ENCODE measurements at places on chromosomes 5 and 9. TPM values are rescaled to one million over a fixed set of nuclear protein-coding genes. Genes with fewer than 3 reads are reported as not detected.

- no peaks in the 10 kb centered on the region for H3K4me1 ChIP-seq
- H3K27ac ChIP-seq, result no peak overlapping the region
- peaks cover 10% of the 10 kb centered on the region for H3K36me3 ChIP-seq
- no peak overlapping the region for H3K4me3 ChIP-seq
Measured at GRCh38 chr5:97019435-97020117, 83.7 kb downstream of the LNPEP start.

GRCh38 chr5:142015781-142016533, 3.1 kb upstream of the GNPDA1 start:
- DNase-seq, result no peak
- H3K27me3 ChIP-seq, result no peaks in the 10 kb centered on the region

Gene ENG
- 239 TPM for total RNA-seq

DNA sequence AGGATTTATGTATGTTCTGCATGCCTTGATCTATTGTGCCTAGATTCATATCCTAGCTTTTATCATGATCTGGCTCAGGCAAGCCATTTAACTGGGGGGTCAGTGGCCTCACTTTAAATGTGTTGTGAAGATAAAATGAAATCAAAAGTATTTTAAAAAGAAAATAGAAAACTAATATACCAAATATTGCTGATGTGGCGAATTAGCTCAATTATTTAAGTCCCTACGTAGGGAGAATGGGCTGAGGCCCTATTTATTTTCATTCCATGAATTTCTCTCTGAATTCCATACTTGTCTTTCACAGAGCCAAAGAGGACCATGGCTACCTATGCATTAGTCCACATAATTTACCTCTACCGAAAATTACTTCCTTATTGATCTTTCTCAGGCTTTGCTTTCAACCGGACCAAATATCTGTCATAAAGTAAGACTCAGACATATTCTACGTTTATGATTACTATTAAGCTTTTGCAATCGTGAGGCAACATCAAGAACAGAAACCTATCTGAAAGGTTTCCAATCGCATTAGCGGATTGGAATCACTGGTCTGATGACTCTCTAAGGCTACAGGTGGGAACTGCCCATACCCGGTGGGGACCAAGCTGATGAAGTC, 1.7 kb downstream of the MBLAC2 start:
- H3K4me3 ChIP-seq, result peak overlapping the region; percentile 81
- DNase-seq, result no peak
- no peak overlapping the region for H3K27ac ChIP-seq
- H3K36me3 ChIP-seq, result no peaks in the 10 kb centered on the region
- no peaks in the 10 kb centered on the region for H3K27me3 ChIP-seq
- H3K4me1 ChIP-seq, result peaks cover 4% of the 10 kb centered on the region

DNA sequence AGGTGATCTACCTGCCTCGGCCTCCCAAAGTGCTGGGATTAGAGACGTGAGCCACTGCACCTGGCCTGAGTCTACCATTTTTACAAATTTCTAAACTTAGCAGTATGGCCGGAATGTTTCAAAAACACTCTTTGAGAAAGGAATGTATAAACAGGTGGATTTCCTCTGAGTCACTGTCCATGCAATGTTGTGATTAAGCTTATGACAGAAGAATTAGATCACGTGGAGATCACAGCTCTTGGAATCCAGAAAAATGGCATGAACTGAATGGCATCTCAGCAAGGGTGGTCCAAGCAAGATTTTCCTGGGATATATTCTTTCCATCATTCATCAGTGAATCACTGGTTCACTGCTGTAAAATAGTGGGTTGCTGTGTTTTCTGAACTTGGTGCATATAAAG, 865.0 kb downstream of the PTPRD start:
- DNase-seq, result no peak
- peaks cover 25% of the 10 kb centered on the region for H3K4me1 ChIP-seq
- H3K4me3 ChIP-seq, result no peak overlapping the region
- no peaks in the 10 kb centered on the region for H3K27me3 ChIP-seq

- H3K4me3 ChIP-seq, result no peak overlapping the region
- H3K4me1 ChIP-seq, result peaks cover 7% of the 10 kb centered on the region
- no peak for DNase-seq
- no peaks in the 10 kb centered on the region for H3K27me3 ChIP-seq
- H3K27ac ChIP-seq, result no peak overlapping the region
- no peaks in the 10 kb centered on the region for H3K36me3 ChIP-seq
Measured at GRCh38 chr5:71960195-71960594, 147.1 kb upstream of the MAP1B start.

Gene CD14
- total RNA-seq, result 96.6 TPM
